ELR (cell line): ENCODE measurements at places on chromosomes 3 and 15.

- DNase-seq, result no peak
Measured at GRCh38 chr15:69592954-69593353, 140.3 kb downstream of the RPLP1 start.

DNA sequence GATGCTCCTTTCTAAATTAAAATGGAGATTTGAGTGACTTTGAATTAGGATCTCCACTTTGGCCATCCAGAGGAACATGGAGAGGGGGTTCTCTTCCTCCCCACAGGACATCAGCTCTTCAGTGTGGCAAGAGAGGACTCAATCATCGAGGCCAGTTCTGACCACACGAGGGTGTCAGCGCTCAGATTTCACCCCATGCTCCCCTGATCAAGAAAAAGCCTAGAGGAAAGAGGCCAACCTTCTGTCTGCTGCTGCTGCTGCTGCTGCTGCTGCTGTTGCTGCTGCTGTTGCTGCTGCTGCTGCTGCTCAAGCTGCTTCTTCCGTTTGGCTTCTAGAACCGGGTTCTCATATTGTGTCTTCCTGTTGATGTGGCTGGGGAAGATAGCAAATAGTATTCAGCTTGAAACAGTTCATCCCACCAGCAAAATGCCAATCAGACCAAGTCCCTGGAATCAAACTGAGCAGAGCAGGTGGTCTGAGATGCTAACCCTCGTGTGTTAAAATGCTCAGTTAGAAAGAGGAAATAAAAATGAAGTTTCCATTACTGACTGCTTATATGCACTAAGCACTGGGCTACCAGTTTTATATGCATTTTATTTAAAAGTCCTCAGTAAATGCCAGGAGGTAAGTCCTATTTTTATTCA, 599.0 kb downstream of the MAGI1 start:
- DNase-seq, result peak; percentile 61

GRCh38 chr15:37789881-37790280, 144.6 kb upstream of the TMCO5A start:
- DNase-seq, result peak; percentile 79

DNA sequence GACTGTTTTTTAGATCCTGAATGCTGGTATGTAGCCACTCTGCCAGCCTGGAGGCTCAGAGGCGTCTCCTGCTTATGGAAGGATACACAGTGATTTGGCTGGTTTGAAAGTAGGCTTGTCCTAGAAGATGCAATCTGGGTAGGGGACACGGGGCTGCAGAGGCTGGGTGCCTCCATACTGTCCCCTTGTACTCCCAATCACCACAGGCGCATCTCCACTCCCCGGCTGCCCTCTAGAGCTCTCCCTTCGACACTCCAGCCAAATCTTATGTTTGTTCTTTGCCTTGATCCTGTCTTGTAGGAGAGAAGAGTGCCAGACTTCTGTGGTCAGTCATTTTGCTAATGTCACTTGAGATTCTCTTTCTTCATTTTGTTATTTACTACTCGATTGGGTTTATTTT, 168.8 kb upstream of the THRB start:
- no peak for DNase-seq

DNA sequence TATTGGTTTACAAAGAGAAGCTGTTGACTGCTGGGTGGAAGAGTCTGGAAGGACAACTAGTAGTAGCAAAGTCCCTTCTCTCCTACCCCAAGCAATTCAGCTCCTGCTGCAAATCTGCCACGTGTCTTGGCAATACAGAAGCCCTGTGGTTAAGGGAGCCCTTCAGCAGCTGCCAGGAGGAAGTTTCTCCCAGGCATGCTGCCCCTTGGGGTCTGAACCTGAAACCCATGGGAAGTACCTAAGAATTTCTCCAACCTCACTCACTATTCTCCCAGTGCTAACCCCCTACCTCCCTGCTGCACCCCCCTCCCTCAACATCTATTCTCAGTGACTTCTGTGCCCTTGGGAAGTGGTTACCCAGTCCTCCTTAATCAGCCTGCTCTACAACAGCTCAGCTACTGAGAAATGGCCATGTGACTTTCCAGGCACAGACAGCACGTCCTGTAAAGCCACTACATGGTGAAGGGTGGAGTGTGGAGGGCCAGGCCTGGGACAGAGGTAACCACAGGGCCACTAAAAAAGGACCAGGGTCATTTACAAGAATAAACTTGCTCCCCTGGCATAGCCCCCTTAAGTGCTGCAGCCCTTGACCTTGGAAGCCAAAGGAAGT, 316.6 kb downstream of the NTRK3 start:
- no peak for DNase-seq

DNA sequence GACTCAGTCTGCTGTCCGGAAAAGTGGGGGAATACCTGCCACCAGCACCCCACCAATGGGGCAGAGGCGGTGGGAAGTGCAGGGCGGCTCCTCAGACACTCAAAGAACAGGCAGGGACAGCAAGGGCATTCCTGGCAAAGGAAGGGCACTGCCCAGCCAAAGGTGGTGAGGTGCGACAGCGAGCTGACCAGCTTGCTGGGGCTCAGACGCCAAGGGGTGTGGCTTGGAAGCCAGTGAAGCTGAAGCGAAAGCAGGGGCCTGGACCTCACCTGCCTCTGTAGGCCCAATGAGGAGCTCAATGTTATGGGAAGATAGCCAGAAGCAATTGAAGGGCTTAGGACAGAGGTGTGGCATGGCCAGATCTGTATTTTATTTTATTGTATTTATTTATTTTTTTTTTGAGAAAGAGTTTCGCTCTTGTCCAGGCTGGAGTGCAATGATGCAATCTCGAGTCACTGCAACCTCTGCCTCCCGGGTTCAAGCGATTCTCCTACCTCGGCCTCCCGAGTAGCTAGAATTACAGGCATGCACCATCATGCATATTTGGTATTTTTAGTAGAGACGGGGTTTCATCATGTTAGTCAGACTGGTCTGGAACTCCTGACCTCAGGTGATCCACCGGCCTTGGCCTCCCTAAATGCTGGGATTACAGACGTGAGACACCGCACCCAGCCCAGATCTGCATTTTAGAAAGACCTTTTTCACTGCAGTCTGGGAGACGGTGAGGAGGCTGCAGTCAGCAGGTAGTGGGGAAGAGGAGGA, 4.4 kb upstream of the LMAN1L start:
- peak; percentile 26 for DNase-seq

DNA sequence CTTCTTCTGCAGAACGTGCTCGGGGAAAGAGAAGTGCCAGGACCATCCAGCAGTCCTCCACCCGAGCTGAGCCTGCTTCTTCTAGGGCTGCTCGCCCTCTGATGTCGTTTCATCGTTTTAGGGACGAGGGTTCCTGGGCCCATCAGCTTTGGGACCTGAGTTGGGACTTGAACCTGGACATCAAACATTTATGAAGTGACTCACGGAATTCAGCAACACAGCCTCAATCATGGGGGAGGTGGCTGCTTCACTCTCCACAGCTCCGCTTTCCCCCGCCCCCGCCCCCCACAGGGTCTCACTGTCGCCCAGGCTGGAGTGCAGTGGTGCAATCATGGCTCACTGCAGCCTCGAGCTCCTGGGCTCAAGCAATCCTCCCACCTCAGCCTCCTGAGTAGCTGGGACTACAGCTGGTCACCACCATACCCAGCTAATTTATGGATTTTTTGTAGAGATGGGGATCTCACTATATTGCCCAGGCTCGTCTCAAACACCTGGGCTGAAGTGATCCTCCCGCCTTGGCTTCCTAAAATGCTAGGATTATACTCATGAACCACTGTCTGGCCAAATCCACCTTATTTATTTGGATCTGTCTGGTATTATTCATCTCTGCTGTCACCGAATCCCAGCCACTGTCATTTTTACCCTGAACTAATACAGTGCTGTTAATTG, 725 bp upstream of the SCAMP2 start:
- DNase-seq, result peak; percentile 29

DNA sequence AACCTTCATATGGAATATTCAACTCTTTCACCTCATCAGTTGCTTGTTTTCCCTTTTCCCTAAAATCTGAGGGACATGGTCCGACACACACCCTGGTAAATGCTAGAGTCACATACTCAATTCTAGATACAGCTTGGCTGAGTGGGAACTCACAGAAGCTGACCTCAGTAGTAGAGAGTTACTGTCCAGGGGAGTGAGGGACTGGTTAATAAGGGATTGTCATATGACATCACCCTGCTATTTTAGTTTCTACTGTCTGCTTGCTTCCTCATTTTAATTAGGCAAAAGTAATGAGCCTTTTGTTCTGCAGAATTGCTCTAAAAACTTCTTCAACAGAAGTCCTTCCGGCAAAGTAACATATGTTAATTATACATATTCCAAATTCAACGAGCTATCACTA, 244.5 kb downstream of the ZIC4 start:
- no peak for DNase-seq

- peak; percentile 26 for DNase-seq
Measured at GRCh38 chr3:124178531-124178930, 186.6 kb upstream of the ROPN1 start.

GRCh38 chr3:46881596-46882376, 4.3 kb downstream of the PTH1R start:
- DNase-seq, result peak; percentile 20

DNA sequence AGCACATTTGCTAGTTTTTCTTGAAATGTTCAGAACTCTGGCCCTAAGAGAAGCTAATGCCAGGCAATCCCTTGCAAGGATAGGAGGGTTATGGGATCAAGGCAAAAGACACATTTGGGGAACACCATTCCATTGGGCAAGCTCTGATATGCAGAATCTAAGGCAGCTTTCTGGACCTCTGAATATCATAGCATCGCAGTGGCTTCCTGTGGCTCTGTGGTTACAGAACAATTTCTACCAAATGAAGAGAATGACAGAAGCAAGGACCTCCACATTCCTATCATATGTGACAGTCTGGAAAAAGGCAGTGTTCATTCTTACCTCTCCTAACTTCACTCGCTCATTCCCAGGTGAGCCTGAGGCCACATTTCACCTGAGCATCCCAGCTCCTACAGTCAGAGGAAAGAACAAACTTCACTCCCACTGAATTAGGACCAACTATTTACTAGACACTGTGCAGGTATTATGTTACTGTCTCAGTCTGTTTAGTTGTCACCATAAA, 836.1 kb upstream of the CFAP20DC start:
- DNase-seq, result no peak

GRCh38 chr3:171685116-171685895, 125.0 kb downstream of the PLD1 start:
- peak; percentile 10 for DNase-seq

DNA sequence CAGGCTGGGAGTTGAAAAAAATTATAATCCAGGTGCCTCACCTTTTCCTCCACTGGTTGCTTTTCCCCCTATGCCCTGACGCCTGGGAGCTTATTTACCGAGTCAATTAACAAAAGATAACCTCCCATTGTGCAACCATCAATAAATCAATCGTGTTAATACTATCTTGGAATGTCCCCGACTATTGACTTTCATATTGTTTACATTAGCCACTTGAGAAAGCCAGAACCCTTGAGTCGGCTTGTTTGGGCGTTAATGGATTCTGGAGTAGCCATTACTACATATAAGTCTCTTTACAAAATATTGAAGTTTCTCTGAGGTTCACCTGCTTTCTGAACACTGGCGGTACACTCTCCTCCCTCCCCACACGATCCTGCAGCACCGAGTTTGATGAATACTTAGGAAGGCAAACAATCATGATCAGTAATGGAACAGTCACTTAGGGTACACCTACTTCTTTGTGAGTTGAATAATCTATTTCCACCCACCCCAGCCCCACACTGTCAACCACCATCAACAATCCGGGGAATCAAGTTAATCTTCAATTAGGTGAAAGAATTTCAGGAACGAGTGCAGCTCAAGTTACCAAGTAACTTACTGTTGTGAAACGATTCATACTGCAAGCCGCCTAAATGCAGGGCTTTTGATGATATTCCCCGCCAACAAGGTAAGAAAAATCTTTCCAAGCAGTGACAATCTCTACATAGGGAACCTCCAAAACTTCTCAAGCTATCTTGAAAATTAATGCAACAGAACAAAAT, 159.3 kb upstream of the NR2F2 start:
- no peak for DNase-seq

- DNase-seq, result peak; percentile 13
Measured at GRCh38 chr3:20739814-20740213, 553.8 kb upstream of the SGO1 start.

GRCh38 chr3:30551266-30551665, 55.1 kb upstream of the TGFBR2 start:
- no peak for DNase-seq

DNA sequence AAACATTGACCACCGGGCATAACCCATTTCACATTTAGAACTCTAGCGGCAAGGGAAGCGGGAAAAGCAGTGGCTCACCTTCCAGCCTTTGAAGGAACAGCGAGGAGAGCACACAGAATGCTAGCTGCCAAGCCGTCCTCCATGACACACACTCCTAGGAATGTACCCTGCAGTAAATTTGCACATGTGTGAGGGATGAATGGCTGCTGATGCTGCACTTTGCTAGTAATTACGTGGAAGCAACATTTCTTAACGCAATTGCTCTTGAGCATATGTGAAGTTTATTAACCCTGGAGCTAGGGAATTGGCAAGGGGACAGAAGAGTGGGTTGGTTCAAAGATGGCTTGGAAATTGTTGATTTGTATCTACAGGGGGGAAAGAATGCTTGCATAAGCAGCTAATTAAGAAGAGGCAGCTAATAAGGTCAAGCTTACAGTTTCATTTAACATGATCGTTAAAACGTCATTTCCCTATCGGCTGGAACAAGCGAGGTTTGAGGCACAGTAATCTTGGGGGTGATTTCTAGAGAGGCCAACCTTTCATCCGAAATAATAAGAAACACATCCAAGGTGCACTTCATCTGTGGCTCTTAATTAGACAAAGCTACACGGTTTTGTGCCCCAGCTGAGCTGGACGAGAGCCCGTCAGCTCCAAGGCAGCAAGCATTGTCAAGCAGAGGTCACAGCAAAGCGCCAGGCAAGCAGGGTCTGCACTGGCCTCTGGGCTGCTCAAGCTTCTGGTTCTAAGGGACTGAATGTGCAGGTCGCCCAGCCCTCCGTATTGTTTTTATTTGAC, 123.4 kb downstream of the CHSY1 start:
- DNase-seq, result peak; percentile 91

GRCh38 chr3:186283096-186283495, 78.9 kb downstream of the DGKG start:
- DNase-seq, result peak; percentile 81

DNA sequence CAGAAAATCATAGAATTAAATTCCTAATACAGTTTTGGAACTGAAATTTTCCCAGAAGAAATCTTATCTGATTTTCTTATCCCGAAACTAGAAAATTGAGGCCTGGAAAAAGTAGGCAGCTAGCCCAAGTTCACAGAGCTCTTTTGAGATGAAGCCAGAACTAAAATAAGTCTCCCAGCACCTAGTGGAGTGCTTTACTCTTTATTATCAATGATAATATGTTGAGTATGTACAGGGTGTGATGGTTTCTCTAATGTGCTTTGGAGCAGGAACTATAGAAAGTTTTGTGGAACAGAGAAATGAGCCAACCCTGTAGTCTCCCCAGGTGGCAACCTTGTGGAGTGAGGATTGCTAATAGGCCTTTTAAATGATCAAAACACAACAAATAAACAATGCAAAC, 30.3 kb upstream of the BCL6 start:
- no peak for DNase-seq

GRCh38 chr3:7504886-7505775, 644.2 kb downstream of the GRM7 start:
- peak; percentile 2 for DNase-seq

DNA sequence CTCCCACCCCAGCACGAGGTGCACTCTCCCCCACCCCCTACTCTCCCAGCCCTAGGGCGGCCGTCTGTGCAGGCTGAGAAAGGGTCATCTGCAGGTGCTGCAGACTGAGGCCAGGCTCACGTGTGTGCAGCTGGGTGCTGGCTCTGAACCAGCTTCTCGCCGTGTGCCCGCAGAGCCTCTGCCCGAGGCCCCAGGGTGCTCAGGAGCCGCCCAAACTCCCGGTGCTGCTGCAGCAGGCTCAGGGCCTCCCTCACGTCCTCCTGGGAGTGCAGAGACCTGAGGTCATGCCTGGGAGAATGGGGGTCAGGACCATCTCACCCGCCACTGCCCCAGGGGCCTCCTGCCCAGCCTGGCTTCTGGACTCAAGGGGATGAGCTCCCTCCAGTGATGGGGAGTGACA, 17.2 kb downstream of the SPTBN5 start:
- DNase-seq, result no peak
